ENCODE measurements at places on chromosomes 7 and 10.

DNA sequence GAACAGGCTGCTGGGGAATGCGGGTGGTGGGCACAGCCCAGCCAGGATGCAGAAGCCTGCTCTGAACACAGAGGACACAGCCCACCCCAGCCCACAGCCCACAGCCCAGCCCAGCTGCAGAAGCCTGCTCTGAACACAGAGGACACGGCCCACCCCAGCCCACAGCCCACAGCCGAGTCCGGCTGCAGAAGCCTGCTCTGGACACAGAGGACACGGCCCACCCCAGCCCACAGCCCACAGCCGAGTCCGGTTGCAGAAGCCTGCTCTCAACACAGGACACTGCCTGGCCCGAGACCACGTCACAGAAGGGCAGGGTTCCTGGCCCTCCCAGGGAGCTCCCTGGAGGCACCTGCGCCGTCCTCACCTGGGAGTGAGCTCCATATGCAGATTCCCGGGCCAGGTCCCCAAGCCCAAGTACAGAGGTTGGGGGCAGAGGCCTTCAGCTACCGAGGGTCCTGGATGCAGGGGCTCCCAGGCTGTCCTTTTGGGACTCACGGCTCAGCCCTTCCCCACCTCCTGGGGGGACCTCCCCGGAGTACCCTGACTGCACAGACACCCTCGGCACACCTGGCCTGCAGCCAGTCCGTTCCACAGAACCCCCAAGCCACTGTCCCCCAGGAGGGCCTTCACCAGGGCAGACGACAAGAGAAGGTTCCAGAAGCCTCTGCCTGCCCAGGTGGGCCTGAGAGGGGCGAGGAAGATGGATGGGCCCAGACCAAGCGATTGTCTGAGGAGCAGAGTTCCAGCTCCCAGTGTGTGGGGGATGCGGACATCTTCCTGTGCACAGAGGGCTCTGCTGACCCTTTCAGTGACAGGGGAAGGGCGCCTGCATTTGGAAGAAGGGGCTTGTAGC is 23.7 kb upstream of the FOXL3 start:
- no peak for DNase-seq

GRCh38 chr7:32481176-32481575 is 9.0 kb downstream of the LSM5 start:
- DNase-seq = no peak

- no peak for DNase-seq
Observed at GRCh38 chr10:91464500-91464899, 54.4 kb downstream of the HECTD2 start.

GRCh38 chr10:73965890-73966768 is 31.8 kb upstream of the VCL start:
- DNase-seq = no peak

- no peak for DNase-seq
Observed at GRCh38 chr10:127150136-127150535, 46.3 kb downstream of the INSYN2A start.

GRCh38 chr7:1395211-1396070 is 63.8 kb downstream of the MICALL2 start:
- no peak for DNase-seq

- no peak for DNase-seq
Observed at GRCh38 chr10:26044141-26044749, 110.2 kb downstream of the MYO3A start.

GRCh38 chr10:24571870-24572450 is 151.7 kb downstream of the ARHGAP21 start:
- DNase-seq = no peak

DNA sequence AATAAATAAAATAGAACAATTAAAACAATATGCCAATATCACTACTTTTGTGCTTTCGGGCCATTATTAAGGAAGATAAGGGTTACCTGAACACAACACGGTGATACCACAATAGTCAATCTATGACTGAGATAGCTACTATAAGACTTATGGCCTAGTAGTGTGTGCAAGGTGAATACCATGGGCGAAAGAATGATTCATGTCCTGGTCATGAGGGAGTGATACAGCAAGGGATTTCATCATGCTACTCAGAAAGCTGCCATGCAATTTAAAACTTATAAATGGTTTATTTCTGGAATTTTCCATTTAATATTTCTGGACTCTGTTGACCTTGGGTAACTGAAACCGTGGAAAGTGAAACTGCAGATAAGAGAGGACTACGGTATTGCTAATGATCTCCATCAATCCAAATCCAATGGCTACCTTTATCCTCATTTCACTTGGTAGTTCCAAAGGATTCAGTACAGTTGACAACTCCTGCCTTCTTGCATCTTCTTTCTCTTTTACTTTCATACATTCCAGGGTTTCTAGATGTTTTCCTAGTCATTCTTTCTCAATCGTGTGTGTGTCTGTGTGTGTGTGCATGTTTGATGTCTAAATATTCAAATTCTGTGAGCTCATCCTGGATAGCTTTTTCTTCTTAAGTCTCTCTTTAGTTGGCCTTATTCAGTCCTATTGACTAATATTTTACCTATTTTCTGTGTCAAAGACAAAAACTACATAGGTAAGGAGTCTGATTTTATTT is 100.5 kb upstream of the MAGI2 start:
- DNase-seq = no peak

DNA sequence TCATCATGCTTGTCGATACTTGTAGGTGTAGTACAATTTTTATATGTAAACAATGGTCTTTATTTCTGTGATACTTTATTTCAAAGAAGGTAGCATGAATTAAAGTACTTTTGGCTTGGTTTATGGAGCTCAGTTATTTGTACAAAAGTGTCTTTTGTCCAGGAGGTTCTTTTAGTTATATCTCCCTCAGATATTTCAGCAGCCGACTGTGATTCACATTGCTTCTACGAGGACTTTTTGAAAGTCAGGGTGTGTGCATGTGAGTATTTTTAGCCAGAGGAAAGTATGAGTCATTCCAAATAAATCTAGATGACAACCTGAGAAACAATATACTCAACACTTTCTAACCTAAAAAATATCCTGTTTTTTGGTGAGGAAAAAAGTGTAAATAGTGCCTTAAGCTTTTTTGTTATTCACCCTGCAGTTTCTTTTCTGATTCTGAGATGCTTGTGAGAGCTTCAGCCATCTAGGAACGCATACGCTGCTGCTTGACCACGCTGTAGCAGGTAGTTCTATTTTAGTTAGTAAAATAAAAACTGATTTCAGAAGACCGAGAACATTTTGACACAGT is 595 bp upstream of the SUN1 start:
- DNase-seq = no peak

DNA sequence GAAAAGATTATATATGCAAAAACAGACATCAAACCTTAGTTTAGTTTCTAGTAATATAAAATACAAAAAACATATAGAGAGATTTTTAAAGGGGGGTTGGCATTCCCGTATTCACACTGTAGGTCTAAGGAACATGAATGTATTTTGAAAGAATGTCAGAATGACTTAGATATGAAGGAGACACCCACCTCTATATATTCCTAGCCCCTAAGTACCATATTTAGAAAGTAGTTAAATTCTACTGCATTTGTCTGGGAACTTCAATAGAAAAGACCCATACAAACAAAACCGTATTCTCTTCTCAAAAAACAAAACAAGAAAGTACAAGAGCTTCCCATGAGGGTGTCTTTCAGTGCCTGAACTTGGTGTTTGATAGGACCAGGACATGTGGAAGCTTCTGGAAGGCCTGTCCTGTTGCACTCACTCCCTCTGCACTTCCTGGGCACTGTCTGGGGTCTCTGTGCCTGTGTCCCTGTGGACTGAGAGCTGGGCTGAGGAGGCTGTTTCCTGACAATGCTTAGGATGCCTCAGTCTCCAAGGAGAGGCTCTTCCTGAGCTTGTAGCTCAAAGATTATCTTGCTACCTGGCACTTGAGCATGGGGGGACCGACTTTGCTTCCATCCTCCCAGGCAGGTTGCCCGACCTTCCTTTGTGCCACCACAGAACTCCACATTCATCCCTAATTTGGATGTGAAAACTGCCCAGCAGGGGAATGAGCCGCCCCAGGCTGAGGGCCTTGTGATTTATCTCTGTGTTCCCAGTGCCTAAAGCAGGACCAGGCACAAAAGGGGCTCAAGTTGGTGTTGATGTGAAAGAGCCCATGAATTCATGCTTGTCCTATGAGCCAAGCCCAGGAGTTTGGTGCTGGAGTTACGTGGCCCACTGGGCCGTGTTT is 44.4 kb upstream of the KLF6 start:
- no peak for DNase-seq

DNA sequence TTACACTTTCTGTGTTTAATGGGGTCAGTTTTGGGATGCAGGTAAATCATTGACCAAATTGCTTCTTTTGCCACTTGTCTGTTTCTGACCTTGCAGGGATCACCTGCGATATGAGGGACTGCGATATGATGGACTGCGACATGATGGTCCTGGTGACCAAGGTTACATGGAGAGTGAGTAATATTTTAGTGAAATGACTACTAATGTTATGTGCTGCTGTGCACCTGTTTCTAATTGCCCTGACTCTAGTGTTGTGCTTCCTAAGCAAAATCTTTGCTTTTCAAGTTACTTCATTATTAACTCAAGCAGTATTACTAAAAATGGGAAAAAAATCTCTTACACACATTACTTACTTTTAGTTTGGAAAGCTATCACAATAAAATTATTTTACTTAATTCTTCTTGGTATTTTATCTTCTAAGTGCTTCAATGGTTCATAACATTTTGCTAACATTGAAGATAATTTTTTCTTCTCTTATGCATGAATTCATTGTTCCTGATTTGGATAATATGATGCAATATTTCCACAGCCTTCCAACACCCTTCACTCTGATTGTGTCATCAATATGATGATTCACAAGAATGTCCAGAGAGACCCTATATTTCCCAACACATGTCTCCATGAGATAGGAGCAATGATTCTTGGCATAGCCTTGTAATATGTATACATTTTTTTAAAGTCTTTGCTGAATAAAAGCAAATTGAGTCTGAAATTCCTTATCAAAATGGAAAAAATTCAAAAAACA is 306.2 kb upstream of the AKR1E2 start:
- DNase-seq = no peak

DNA sequence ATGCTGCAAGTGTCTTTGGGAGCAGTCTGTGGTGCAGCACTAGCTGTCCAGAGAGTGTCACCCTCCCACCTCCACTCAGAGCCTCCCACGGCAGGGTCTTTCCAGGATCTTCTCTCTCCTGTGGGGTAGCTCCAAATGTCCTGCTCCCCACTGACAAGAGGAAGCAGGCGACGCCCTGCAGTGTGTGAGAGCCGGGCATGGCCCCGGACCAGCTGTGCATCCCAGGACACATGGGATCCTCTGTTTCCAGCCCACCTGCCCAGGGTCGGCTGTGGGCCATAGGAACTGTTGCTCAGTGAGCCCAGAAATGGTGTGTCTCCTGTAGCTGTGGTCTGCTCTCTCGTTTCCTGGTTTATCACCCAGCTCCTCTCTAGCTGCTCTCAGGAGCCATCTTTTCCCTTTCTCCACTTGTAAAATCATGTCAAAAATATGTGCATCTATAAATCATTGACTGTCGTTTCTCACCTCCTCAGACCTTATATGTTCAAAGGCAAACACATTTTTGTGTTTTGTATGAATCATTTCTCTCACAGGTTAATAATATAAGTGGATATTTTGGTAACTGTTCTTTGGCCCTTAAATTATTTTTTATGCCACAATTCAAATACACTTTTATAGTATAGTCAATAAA is 74.9 kb downstream of the VWC2 start:
- no peak for DNase-seq

DNA sequence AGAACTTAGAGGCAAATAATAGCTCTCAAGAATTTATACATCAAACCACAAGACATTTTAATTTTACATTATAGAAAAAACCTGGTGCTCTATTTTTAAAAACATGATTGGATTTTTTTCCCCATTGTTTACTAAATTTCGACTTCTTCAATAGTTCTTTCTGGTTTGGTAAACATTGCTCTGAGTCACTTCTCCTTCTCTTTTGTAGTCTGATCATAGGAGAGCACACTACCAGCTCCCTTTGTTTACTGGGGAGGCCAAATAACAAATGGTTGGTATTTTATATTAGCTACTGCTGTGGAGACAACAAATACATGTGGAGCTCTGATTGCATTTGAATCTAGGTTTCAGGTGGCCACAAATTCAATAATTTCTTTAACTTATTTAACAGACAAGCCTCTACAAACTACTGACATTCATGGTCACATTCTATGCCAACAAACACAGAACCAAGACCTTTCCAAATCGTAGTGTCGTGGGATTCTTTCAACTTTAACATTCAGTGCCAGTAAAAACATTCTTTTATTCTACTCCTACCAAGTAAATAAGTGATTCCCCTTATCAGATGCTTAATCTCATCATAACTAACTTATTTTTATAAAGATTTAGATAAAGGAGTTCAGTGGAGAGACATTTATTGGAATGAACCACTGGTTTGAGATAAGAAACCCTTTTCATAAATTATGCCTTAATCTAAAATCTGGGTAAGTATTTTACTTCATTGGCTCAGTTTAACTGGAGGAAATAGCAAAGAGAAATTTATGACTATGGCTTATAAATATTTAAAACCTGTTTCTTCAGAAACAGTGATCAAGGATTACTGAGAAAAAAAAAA is 17.7 kb upstream of the FXYD4 start:
- DNase-seq = no peak

DNA sequence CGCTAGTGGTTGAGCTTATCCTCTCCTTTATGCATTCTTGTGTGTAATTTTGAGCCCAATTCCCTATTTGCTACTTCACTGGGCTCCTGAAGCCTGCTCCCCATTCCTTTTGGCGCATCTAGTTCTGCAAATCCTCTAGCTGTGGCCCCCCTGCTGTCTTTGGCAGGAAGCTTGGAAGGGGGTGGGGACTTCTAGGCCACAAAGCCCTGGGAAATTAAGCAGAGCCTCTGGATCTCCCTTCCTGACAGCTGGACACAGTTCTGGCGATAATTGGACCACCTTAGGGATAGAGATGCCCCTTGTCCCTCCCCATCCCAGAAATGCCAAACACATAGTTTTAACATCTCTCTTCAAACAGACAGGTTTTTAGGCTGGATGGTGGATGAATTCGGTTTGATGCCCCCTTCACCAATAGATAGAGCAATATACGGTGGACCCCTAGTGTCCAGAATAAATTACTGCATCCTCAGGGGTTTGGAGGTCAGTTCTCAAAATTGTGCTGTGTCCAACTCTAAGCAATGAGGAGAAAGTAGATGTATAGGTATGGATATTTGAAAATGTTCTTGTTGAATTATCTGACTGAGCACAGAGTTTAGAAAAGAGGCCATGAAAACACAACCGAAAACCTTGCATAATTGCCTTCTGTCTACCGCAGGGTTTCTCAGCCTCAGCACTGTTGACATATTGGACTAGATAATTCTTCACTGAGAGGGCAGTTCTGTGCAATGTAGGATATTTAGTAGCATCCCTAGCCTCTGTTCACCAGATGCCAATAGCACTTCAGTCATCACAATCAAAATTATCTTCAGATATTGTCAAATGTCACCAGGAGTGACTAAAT is 75.5 kb downstream of the PAPSS2 start:
- DNase-seq = no peak

- no peak for DNase-seq
Observed at GRCh38 chr10:123562811-123563580, 103.2 kb upstream of the GPR26 start.

Measured in stimulated activated CD4-positive, alpha-beta T cell treated with anti-CD3 and anti-CD28 coated beads, Interleukin-12 subunit alpha, Interleukin-12 subunit beta, amount 100 ng/mL, for 24 hours (primary cell).